ENCODE measurements at places on chromosomes 12 and 14. TPM values are rescaled to one million over a fixed set of nuclear protein-coding genes. Genes with fewer than 3 reads are reported as not detected.

The SMOC1 gene
- not detected for total RNA-seq

The ACOT4 gene
- 3.6 TPM for total RNA-seq

The OXA1L gene
- total RNA-seq: 82.8 TPM

The CTSG gene
- not detected for total RNA-seq

The CORO1C gene
- total RNA-seq: 84.3 TPM

The DACT1 gene
- 23.1 TPM for total RNA-seq

The FAM90A1 gene
- not detected for total RNA-seq

The INHBC gene
- total RNA-seq: not detected

The CACNA2D4 gene
- 0.24 TPM for total RNA-seq

The MRPL42 gene
- 89.8 TPM for total RNA-seq

The KRT85 gene
- not detected for total RNA-seq

The TSHR gene
- total RNA-seq: not detected

The PPFIA2 gene
- total RNA-seq: 0.20 TPM

The ART4 gene
- total RNA-seq: not detected

The SELPLG gene
- 1.7 TPM for total RNA-seq

The A2ML1 gene
- not detected for total RNA-seq

The DHRS2 gene
- 7.1 TPM for total RNA-seq

The TAS2R42 gene
- total RNA-seq: not detected

The KRT79 gene
- 4.8 TPM for total RNA-seq

The KIF26A gene
- total RNA-seq: not detected

The TMEM52B gene
- total RNA-seq: not detected

The PGF gene
- total RNA-seq: 0.36 TPM

The CCDC196 gene
- total RNA-seq: not detected

The SLC38A2 gene
- total RNA-seq: 317 TPM

The SLC10A1 gene
- total RNA-seq: not detected

The MGP gene
- total RNA-seq: 7.9 TPM

The ACSM4 gene
- not detected for total RNA-seq

The NEUROD4 gene
- total RNA-seq: not detected

The ACOT6 gene
- total RNA-seq: not detected

The KRT71 gene
- not detected for total RNA-seq

The AEBP2 gene
- 6.7 TPM for total RNA-seq

The FCF1 gene
- total RNA-seq: 29.9 TPM

The DNAI7 gene
- not detected for total RNA-seq

The MSI1 gene
- not detected for total RNA-seq

The LBHD2 gene
- not detected for total RNA-seq

The AKAP5 gene
- 0.59 TPM for total RNA-seq

The ANKS1B gene
- not detected for total RNA-seq

The SERPINA6 gene
- total RNA-seq: 2.1 TPM

The KRT74 gene
- not detected for total RNA-seq

The DBX2 gene
- total RNA-seq: not detected

The TMEM179 gene
- not detected for total RNA-seq

The GLI1 gene
- 0.49 TPM for total RNA-seq

The TMEM119 gene
- total RNA-seq: 232 TPM

The ERBB3 gene
- 3.0 TPM for total RNA-seq

The NOVA1 gene
- not detected for total RNA-seq

The NGB gene
- not detected for total RNA-seq

The LRRIQ1 gene
- 0.39 TPM for total RNA-seq

Data from RPMI7951 (cell line).